Left colon (tissue), 2 donors: ENCODE measurements at places on chromosomes 13 and 19.
A peak's percentile ranks its signal among the peaks of the same experiment; 100 is the strongest.

DNA sequence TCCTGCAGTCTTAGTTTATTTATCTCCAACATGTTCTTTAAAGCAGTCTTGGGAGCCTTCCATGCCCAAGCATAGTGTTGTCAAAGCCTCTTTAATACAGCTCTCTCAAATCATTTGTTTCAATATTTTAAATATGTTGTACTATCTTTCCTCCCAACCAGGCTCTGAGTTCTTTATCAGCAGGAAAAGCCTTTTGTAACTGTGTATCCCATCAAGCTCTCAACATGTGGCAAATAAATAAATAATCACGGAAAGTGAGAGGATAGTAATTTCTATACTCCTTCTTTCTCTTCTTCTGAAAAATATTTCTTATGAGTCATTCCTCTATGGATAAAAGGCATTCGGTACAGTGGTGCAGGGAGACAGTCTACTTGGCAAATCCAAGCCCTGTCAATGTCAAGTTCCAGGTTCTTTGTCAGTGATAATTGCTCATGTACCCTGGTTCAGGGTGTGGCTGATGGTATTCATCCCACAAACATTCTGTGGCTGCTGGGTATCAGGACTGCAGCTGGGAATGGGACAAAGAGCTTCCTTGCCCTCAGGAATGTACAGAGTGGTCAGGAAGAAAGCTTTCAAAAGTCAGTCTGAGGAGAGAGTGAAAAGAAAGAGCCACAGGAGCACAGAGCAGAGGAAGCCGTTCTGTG lies 384.3 kb downstream of the EFNB2 start:
- DNase-seq, result peak; percentile 58

DNA sequence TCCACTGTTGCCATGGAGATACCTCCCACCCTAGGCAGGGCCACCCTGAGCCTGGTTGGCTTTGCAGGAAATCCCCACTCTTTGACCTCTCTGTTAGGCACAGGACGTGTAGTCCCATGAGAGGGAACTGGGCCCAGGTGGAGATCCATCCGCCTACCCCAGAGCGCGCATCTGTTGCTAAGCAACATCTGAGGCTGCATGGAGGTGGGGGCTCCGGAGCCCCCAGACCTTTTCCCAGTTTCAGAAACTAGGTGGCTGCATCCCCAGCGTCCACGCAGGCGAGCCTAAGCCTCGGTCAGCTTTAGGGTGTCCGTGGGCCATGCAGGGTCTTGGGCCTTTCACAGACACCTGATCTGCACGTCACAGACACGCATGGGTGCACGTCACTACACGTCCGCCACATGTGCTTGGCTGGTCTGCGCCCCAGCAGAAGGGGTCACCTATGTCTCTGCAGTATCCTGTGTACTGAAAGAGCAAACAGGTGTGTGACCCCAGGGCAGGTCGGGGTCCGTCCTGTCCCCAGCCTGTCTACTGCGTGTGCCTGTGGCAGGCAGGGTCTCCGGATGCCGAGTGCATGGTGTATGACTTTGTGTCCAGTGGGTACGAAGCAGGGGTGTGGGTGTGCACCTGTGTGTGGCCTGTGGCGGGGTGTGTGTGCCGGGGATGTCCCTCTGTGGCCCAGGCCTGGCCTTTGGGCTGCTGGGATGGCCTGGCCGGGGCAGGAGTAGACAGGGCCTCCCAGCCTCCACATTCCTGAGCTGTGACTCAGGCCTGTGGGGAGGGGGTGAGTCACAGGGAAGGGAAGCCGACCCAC lies 4.1 kb upstream of the CIRBP start:
- DNase-seq, result peak; percentile 80

DNA sequence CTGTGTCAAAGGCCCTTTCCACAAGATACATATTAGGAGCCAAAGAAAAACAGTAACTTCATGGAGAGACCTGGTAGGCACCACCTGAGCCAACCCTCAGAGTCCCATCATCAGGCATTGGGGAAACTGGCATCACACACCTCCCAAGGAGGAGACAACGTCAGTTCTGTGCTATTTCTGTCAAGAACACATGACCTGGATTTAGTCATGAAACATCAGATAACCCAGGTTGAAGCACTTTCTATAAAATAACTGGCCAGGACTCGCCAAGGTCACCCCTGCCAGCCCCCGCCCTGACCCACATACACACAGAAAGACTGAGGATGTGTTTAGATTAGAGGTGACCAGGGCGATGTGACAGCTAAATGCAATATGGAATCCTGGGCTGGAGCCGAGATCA lies 35.6 kb downstream of the COL4A1 start:
- DNase-seq, result no peak

DNA sequence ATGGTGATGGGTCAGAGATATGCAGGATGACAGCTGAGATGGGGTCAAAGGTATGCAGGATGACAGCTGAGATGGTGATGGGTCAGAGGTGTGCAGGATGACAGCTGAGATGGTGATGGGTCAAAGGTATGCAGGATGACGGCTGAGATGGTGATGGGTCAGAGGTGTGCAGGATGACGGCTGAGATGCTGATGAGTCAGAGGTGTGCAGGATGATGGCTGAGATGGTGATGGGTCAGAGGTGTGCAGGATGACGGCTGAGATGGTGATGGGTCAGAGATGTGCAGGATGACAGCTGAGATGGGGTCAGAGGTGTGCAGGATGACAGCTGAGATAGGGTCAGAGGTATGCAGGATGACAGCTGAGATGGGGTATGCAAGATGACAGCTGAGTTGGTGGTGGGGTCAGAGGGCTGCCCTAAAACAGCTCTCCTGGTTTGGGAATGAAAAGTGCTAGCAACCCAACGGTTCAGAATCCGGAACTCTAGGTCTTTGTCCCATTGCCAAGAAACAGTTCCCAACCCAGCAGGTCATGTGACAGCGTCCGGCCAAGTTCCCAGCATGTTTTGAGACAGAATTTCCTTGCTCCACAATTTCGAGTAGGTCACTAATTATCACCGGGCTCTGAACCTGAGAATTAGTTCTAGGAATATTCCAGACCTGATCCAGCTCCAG lies 3.2 kb downstream of the SELENOW start:
- no peak for DNase-seq

DNA sequence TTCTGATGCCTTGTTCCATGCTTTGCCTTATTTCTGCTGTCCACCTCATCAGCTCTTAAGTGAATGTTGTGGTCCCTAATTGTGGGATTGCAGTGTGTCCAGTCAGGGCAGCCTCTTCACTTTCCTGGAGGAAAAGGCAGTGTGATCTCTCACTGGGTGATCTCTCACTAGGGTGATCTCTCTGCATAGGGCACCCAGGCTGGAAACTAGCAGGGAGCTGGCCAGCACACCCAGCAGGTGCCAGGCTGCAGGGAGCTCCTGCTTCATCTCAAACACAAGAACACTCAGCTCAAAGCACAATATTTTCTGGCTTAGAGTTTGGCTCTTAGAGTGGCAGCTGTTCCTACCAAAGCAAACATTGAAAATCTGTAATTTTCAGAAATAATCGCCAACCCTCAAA lies 36.5 kb upstream of the TSHZ3 start:
- no peak for DNase-seq
